Activated CD4-positive, alpha-beta T cell treated with anti-CD3 and anti-CD28 coated beads, Interleukin-2, amount 10 ng/mL, durations not matched to agents 7 days and 5 days (primary cell): ENCODE measurements at places on chromosomes 7 and 10.

- no peak for DNase-seq
Observed at GRCh38 chr7:108222236-108222892, 92.2 kb upstream of the LAMB4 start.

- DNase-seq: no peak
Observed at GRCh38 chr10:76540331-76540730, 1097.3 kb downstream of the KCNMA1 start.

- peak; percentile 12 for DNase-seq
Observed at GRCh38 chr10:100728928-100729861, 16.2 kb upstream of the PAX2 start.

GRCh38 chr7:490461-491291 lies 29.0 kb downstream of the PDGFA start:
- no peak for DNase-seq

- no peak for DNase-seq
Observed at GRCh38 chr7:45365341-45365740, 207.8 kb downstream of the RAMP3 start.

DNA sequence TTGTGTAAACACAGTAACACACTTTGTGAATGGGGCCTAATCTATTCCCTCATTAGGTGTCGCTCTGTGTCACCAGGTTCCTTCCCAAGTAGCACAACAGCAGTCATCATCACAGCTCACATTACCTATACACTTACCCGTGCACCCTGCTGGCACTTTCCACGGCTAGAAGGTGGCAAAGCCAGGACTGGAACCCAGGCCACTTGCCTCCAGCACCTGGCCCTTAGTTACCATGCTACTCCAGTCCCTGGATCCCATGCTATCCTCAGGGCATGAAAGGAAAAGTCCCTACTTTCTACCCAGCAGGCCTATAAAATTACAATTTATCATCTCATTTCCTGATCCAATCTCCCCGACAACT lies 18.4 kb downstream of the SMURF1 start:
- DNase-seq: no peak

- no peak for DNase-seq
Observed at GRCh38 chr7:48621076-48621475, 303.3 kb upstream of the CDC14C start.

GRCh38 chr7:21256310-21256877 lies 171.5 kb upstream of the SP4 start:
- DNase-seq: peak; percentile 53

DNA sequence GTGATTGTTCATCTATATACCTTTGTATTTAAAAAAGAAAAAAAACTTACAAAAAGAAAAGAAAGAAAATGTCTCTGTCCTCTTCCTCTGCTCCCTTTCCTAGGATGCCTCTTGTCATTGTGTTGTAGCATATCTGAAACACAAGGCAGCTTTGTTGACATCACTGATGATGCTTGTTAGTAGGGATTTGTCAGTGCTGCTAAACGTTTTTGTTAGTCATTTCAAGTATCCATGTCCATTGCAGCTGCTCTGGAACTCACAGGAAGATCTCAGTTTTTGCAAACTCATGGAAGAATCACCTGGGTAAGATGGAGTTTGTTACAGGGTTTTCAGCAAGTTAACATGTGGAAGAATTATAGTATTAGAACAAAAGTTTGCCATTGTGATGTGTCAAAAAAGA lies 123.6 kb downstream of the CCSER2 start:
- DNase-seq: no peak

- no peak for DNase-seq
Observed at GRCh38 chr10:132061030-132061429, 4.7 kb upstream of the JAKMIP3 start.

DNA sequence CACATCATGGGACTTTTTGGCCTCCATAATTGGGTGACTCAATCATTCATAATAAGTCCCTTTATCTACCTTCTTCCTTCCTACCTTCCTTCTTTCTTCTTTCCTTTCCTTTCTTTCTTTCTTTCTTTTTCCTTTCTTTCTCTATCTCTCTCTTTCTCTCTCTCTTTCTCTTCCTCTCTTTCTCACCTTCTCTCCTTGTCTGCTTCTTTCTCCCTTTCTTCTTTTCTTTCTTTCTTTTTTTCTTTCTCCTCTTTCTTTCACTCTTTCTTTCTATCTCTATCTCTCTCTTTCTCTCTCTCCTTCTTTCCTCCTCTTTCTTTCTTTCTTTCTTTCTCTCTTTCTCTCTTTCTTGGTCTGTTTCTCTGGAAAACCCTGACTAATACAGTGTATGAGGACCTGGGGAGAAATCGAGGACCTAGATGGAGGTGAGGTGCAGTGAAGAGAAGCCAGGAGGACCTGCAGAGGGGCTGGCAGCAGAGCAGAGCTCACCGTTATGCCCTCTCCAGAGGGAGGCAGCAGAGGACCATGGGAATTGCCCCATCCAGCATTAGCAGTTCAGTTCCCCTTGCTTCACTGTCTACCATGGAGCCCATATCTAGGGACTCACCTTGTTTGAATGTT lies 52.7 kb upstream of the BTRC start:
- peak; percentile 46 for DNase-seq

GRCh38 chr7:121205777-121206176 lies 123.0 kb upstream of the WNT16 start:
- DNase-seq: no peak

DNA sequence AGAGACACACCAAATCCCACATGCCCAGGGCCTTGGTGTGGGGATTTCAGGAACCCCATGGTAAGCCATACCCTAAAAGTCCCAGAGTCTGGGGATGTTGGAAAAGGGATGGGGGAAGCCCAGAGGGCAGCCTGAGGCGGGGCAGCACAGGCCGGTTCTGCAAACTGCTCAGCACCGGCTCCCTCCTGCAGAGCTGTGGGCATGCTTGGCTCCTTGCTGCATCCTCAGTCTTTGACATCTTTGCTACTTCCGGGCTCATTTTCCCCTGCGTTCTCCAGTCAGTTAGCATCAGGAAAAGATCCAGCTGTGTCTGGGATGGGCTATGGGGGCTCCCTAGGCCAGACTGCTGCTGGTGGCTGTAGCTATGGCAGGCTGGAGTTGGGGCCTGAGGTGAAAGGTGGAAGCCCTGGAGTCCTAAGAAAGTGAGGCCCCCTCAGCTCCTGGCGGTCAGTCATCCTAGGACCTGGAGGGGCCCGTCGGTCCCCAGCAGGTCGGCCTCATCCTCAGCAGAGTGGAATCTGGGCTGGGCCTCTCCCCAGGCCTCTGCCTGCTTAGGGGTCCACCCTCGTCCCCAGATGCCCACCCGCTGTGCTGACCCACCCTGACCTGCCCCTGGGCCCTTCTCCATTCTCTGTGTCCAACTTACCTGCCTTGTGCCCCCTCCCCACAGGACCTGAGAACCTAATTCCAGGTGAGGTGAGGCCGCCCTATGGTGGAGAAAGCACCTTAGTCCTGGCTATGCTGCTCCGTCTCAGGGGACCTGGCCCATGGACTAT lies 9.3 kb downstream of the TBATA start:
- DNase-seq: no peak

GRCh38 chr10:30990971-30991646 lies 40.6 kb downstream of the ZNF438 start:
- DNase-seq: no peak

DNA sequence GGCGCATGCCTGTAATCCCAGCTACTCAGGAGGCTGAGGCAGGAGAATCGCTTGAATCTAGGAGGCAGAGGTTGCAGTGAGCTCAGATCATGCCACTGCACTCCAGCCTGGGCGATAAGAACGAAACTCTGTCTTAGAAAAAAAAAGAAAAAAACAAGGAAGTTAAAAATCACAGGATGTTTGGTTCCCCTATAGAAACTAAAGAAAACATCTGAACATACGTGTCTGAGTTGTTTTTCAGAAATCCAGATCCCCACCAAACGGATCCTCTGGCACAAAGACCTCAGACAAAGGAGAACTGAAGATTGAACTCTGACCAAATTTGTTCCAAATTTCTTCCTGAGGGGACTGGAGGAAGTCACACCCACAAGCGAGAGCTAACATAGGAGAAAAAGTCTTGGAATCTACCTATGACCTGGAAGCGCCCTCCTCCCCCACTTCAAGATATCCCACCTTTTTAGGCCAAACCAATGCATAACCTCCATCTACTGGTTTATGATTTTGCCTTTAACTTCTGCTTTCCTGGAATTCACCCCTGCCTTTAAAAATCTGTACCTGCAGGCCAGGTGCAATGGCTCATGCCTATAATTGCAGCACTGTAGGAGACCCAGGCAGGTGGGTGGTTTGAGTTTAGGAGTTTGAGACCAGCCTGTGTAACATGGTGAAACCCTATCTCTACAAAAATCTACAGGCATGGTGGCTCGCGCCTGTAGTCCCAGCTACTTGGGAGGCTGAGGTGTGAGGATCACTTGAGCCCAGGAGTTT lies 19.7 kb upstream of the SIRT1 start:
- DNase-seq: no peak

GRCh38 chr10:94107191-94107590 lies 113.5 kb downstream of the PLCE1 start:
- DNase-seq: no peak

- no peak for DNase-seq
Observed at GRCh38 chr7:144817001-144817400, 18.9 kb downstream of the TPK1 start.

DNA sequence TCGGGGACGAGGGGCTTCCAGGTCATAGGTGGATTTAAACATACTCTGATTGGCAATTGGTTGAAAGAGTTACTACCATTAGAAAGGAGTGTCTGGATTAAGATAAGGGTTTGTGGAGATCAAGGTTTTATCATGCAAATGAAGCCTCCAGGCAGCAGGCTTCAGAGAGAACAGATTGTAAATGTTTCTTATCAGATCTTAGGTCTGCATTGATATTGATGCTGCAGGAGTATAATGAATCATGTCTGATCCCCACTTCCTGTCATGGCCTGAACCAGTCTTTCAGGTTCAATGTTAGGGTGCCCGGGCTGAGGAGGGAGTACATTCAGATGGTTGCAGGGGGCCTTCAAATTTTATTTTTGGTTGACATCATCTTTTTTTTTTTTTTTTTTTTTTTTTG lies 51.4 kb downstream of the SH3PXD2A start:
- DNase-seq: peak; percentile 39

- DNase-seq: no peak
Observed at GRCh38 chr7:122136078-122136477, 8.0 kb downstream of the AASS start.

DNA sequence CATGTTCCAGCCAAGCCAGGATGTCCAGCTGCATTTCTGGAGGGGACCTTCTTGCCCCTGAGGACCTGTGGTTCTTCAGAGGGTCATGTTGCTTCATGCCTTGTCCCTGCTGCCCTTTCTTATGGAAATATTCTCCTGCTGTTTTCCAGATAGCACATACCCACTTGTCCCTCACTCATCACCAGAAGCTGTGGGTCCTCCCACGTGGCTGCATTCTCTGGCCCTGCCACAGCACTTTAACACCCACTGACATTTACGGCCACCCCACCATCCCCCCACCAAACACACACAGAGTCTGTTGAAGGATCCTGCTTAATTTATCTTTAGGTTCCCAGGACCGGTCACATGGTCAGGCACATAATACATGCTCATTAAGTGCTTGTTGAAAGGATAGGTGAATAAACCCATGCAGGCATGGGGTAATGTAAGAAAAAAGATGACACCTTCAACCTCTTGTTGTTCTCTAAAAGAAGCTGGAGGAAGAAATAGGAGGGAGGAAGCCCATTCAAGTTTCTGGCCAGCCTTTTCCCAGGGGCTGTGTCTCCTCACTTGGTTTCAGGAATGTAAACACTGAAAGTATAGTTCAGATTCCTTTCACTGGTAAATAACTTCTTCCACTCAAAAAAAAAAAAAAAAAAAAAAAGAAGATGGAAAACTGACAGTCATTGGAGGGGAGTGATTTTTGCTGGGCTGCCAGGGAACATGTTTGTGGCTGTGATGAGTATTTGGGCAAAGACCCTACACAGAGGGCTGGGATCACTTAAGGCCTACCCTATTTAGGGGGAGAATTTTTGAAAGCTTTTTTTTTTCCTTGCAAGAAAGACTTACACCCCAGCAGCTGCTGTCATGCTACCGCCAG lies 19.8 kb upstream of the BMPER start:
- DNase-seq: no peak

- no peak for DNase-seq
Observed at GRCh38 chr7:47651355-47652317, 69.7 kb upstream of the TNS3 start.

- DNase-seq: no peak
Observed at GRCh38 chr10:90769946-90770841, 87.6 kb downstream of the HTR7 start.

GRCh38 chr7:118184565-118184940 lies 589 bp downstream of the LSM8 start:
- peak; percentile 8 for DNase-seq

DNA sequence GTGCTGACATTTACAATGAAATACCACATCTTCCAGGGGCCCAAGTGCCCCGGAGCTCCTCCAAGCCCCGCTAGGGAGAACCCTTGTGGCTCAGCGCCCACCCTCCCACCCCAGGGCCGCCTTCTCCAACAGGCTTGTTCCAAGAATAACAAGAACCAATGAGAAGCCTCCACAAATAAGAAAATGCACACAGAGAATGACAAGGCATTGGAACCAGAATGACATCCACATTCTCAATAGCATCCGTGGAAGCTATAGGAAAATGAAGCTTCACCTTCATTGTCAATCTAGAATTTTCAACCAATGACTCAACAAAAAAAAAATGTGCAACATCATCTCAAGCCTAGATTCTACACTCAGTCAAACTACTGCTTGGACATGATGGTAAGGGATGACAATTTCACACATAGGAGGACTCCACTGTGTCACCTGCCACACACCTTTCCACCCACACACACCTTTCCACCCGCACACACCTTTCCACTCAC lies 50.4 kb upstream of the PPP2R2D start:
- DNase-seq: no peak

- DNase-seq: no peak
Observed at GRCh38 chr7:106070201-106070551, 41.9 kb downstream of the SYPL1 start.

GRCh38 chr10:130747356-130747755 lies 564.2 kb downstream of the TCERG1L start:
- DNase-seq: no peak

GRCh38 chr7:114432061-114432460 lies 17.4 kb downstream of the FOXP2 start:
- no peak for DNase-seq

DNA sequence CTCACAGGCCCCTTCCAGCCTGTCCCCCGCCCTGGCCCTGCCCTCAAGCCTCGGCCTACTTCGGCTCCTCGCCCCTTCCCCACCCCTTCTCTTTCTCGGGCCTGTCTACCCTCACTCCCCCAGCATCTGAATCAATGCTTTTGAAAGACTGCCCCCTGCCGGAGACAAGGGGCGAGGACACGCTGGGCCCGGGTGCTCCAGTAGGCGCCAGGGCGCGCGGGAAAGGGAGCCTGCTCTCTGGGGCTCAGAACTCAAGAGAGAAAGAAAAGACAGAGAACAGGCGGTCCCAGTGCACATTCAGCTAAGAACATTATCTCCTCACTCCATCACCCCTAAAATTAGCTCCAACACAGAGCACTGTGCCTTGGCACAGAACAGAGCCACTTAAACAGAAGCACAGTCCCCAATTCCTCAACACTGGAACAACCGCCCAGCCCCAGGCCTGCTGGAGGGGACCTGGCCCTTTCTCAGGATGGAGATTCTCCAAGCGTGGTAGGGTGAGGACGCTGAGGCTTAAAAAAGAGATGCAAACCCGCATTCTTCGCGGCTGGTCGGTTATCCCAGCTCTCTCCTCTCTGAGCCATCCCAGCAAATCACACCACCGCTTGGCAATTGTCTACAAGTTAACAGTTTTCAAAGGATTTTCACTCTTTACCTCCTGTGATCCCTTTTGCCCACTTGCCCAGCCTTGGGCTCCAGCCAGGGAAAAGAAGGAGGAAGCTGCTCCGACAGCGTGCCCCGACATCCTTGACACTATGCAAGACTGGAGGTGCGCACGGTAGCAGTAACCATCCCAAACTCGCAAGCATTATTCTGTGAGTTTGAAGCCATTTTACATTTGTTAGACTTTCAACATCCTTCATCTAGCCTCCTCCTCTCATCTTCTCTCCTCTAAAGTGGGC lies 2.1 kb downstream of the GIGYF1 start:
- DNase-seq: peak; percentile 89
